EL (cell line): ENCODE measurements at places on chromosomes 2 and 18.

DNA sequence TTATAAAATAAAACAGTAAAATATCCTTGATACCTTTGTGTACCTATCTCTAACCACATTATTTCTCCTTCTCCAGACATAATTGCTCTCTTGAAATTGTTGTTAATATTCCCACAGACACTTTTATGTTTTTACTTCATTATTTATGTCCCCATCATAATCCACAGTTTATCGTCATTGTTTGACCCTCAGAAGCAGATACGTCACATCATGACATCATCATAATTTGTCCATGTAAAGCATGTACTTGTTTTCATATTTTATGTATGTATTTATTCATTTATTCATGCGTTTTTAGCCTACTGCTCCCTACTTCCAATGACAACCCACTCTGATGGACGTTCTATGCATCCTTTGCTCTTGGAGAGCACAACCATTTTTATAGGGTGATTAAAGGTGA, 1406.9 kb upstream of the NXPH2 start:
- DNase-seq, result no peak

- DNase-seq, result no peak
Measured at GRCh38 chr18:9022397-9023155, 79.9 kb upstream of the NDUFV2 start.

GRCh38 chr18:3906116-3906750, 456.3 kb downstream of the TGIF1 start:
- DNase-seq, result no peak

GRCh38 chr2:176106581-176107539, at the start of gene HOXD11:
Gene HOXD11 (plus strand): TSS chr2:176107280. CDS start chr2:176107356, 76 bp downstream.
- DNase-seq, result peak; percentile 53

DNA sequence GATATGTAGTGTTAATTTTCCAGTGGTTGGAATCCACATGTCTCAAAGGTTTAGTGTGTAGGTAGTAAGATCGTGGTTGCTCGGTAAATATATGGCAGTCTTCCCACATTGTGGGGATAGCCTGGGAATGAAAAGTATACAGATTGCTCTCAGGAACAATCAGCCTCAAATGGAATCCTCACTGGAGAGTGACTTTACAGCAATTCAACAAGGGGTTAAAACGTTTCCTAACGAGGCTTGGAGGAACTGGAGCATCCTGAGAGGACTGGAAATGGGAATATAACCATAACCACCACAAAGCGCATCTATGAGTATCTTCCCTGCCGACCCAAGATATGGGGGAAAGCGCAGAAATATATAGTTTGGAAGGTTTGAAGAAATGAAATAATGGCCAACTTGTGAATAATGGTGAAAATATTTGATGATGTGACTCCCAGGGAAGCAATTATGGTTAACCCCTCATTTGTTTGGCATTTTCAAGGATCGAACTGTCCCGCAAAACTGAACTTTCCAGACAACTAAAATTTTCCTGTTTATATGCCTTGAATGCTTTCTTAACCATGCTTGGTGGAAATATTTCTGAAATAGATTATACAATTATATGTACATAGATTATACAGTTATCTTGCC, 100.7 kb upstream of the FOSL2 start:
- DNase-seq, result peak; percentile 70
